ENCODE measurements at places on chromosomes 3 and 15.

DNA sequence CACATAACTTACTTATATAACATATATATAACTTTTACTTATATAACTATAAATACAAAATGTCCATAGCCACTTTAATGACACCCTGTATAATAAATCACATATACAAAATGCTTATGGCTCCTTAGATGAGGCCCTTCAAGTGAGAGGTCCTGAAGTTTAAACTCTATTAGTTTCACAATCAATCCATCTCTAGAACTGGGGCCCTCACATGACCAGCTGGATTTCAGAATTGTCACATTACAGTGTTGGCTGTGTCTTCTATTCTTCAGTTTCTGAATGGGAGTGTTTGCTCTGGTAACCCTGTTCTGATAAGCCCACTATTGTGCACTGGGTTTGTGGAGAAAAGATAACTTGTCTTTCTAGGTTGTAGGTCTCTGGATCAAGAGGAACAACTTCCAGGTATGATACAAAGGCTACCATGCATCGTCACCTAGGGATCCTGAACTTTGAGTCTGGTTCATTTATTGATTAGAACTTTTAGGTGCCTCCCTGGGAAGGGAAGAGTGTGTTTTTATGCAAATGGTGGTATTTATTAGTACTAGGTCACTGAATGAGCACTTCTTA, 107.9 kb downstream of the DNAH12 start:
- DNase-seq: no peak

GRCh38 chr15:74458473-74458872, 2.5 kb downstream of the UBL7 start:
- DNase-seq: no peak

GRCh38 chr15:41161336-41161735, 45.3 kb upstream of the INO80 start:
- DNase-seq: no peak

- no peak for DNase-seq
Measured at GRCh38 chr15:77461486-77461885, 40.8 kb downstream of the HMG20A start.
